ENCODE measurements at places on chromosomes 3 and 15.

DNA sequence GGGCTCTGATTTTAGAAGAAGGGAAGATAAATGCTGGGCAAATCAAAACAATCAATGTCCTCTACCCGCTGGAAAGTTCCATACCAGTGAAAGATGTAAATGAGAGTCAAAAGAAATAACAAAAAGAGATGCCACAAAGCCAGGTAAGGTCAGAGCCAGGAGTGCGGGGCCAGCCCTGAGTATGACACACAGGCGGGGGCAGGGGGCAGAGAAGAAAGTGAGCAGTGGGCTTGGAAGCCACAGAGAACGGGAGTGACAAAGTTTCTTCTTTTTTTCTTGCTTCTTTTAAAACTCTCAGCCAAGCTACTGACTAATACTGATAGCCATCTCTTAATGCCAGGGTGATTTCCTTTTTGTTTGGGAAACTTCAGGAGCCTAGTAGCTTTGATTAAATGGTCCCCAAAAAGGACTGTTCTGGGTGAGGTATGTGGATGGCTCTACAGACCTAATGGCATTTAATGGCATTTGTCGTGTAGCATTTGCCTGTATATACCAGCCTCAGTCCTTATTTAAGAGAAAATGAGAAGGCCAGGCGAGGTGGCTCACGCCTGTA is 23.1 kb upstream of the TSEN2 start:
- DNase-seq = no peak

DNA sequence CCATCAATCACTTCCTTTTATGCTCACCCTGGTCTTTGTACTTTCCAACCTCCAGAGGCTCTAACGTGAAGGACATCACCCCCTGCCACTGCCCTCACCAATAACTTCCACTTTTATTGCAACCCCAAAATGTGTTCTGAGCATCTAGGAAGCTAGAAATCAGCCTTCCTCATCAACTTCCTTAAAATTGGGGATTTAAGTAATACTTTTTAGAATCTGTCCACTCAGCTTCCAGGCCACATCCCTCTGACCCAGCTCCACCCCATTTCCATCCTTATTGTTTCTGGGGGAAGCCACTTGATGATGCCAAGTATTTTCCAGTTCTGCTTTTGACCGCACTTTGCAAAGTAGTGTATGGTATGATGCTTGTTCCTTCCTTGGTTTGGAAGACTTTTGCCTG is 73.5 kb upstream of the XCR1 start:
- no peak for DNase-seq

DNA sequence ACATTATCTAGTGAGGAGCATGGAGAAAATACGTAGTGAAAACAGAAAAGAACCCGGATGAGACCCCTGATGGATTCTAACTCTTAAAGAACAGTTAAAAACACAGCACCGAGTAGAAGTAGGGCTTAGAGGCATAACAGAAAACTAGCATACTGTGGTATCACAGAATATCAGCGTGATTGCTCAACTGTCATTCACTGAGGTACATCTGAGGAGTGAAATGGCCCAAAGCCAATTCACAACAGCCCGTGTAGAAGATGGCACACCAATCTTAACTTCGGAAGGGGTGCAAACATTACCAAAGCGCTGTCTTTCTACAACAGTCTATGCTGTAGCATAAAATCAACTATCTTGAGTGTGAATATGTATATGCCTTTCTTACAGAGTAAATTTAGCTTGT is 1.8 kb downstream of the CLASP2 start:
- DNase-seq = no peak

GRCh38 chr15:78906316-78906620 is 33.6 kb downstream of the MORF4L1 start:
- no peak for DNase-seq

- DNase-seq = peak; percentile 37
Observed at GRCh38 chr15:77542491-77543001, 90.2 kb downstream of the LINGO1 start.

DNA sequence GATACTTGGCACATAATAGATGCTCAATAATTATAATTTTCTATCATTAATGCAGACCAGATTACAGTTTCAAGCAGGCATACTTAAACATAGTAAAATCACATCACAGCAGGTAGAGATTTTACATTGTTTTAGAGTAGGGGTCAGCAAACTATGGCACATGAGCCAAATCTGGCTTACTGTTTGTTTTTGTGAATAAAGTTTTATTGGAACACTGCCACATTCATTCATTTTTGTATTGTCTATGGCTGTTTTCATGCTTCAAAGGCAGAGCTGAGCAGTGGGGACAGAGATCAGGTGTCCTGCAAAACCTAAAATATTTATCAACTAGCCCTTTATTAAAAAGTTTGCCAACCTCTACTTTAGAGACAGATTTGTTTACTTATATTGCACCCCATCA is 189.6 kb upstream of the MRPL3 start:
- no peak for DNase-seq

- no peak for DNase-seq
Observed at GRCh38 chr15:40815042-40815698, 7.9 kb upstream of the DNAJC17 start.
